ENCODE measurements at places on chromosomes 11 and 22.

GRCh38 chr11:101872171-101872882, 42.5 kb upstream of the CEP126 start:
- DNase-seq, result no peak

DNA sequence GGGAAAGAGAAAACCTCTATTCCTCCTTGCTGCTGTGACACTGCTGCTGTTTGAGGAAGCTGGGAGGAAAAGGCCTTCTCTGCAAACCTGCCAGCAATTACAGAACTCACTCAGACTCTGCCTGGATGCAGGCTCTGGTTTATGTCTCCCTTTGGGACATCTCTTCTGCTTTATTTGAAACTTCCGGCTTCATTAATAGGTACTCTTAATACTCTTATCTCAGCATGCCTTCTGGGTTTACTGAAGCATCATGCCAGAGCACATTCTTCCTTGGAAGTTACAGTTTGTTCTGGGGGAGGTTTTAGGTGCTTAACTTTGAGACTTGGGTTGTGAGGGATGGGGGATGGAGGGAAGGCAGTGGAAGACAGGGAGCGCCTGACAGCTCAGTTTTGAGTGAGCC, 79.9 kb downstream of the NAV2 start:
- no peak for DNase-seq

GRCh38 chr11:2752204-2752770, 52.5 kb upstream of the KCNQ1OT1 start:
- DNase-seq, result no peak

- DNase-seq, result no peak
These were observed 6.4 kb downstream of the RAC2 start for GRCh38 chr22:37237371-37238268.

- DNase-seq, result no peak
These were observed 19.5 kb downstream of the YPEL4 start for GRCh38 chr11:57630171-57630570.

DNA sequence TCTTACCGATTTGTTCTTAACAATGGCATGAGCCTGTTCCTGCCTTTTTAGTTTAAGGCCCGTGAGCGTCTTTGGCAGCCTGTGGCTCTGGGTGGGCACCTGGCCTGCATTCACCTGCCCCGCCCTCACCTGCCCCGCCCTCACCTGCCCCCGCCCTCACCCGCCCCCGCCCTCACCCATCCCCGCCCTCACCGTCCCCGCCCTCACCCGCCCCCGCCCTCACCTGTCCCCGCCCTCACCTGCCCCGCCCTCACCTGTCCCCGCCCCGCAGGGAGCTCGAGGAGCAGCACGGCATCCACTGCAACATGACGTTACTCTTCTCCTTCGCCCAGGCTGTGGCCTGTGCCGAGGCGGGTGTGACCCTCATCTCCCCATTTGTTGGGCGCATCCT, 14.2 kb downstream of the GATD1 start:
- no peak for DNase-seq

DNA sequence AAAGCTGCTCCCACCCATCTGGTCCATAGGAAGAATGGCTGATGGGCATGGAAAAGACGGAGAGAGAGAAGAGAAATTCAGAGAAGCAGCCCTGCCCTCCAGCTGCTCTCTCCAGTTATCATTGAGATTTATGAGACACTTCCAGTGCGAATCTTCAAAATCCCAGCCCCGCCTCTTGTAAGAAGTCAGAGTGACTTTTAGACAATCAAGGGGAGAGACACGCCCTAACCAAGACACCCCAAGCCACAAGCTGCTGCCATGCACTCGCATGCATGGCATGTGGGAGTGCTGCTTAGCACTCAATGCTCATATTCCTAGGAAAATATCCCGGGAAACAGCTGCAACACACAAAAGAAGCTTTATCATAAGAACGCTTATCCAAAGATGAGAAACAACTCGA, 110.6 kb upstream of the BID start:
- no peak for DNase-seq

DNA sequence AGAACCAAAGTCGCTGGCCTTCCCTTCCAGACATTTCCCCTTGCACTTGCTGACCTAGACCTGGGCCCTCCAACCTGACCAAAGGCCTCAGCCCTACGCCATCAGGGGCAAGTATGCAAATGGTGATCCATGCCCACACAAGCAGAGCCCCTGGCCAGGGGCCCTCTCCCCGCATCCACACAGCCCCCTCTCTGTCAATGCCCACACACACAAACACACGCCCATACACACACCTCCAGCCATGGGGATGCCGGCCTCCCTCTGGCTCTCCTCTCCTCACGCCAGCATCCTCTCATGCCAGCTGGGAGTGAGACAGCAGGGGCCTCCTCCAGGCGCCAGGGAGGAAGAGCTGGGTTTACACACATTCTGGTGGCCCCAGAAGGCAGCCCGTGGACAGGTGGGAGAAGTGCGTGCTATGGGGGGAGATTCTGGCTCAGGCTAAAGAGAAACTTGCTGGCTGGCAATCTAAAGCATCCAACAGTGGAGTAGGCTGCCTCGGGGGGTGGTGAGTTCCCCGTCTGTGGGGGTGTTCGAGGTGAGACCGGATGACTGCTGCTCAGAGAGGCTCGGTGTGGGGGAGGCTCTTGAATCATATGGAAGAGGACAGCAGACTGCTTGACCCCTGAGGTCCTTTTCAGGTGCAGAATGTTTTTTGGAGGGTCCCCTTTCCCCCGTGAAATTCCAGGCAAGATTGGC, 4.8 kb downstream of the NRXN2 start:
- DNase-seq, result no peak

DNA sequence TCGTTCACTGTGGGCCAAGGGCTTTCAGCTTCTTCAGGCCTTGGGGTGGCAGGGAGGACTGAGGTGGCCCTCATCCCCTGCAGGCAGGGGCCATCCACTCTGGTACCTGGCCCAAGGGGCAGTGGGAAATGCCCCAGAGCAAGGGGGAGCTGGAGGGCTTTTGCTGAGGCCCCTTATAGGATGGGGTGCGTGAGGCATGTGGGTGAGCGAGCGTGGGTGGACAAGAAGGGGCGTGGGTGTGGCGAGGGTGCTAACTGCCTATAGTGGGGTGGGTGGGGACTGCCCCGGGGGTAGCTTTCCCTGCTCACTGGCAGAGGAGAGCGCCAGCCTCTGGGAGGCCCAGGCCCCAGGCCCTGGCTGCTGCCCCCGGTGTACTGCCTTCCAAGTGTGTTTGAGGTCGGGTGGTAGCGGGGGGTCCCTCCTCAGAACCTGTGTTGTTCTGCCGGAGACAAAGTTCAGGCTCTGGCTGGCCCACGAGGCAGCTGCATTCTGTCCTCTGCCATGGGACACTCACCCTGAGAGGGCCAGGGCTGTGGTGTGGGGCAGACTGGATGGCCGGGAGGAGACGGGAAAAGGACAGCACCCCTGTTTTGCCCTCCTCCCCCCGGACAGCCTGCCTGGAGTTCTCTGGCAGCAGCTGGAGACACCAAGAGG, 3.4 kb downstream of the FLRT1 start:
- no peak for DNase-seq
